ENCODE measurements at places on chromosomes 5 and 9.
A peak's percentile ranks its signal among the peaks of the same experiment; 100 is the strongest.

GRCh38 chr5:15501091-15501791 lies 1.3 kb downstream of the FBXL7 start:
- no peak for DNase-seq

- peak; percentile 8 for DNase-seq
Observed at GRCh38 chr5:123610665-123611405, 98.9 kb downstream of the CSNK1G3 start.

- DNase-seq: no peak
Observed at GRCh38 chr5:20041326-20042274, 53.6 kb upstream of the CDH18 start.

GRCh38 chr9:134575103-134575900 lies 66.3 kb upstream of the COL5A1 start:
- no peak for DNase-seq
